SW480 (cell line): ENCODE measurements at places on chromosomes 11 and 22.

DNA sequence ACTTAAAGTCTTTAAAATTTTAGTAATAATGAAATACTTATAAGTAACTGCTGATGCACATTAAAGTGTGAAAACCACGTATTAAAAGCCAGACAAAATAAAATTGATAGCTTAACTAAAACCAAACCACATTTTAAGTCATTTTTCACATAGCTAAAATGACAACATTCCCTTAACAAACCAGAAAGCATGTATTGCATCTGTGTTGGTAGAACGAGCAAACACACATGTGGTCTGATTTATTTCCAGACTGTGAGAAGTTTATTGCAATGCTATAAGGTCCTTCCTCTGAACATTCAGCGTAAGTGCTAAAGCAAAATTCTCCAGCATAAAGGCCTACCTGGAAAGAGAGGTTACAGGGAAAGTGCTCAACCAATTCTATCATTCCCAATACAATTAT, 57.8 kb downstream of the ARHGAP20 start:
- no peak for DNase-seq

- no peak for DNase-seq
Observed at GRCh38 chr11:60854140-60854846, 1.5 kb downstream of the PTGDR2 start.

DNA sequence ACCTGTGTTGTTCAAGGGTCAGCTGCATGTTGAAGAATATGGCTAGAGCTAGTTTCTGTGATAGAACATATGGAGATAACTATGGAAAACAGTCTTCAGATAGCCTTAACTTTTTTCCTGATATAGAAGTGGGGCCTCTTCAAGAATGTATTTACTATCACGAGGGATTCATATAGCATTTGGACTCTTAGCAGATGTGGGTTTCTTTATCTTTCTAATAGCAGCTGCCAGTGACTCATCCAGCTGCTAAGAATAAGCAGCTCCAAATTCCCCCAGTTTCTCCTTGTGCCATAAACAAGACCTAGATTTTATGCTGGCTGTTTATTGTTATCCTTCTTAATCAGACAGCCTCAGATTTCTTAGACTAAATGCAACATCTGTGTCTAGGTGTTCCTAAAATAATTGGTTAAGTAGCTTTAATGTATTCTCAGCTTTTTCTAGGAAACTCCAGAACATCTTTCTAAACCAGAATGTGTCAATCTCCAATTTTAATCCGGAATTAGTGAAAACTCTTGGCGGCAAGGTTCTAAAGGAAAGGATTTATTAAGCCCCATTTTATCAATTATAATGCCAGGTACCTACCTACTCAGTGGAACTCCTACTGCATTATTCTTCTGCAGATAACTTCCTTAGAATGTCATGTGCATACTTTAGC, 119.8 kb downstream of the CSTPP1 start:
- DNase-seq = no peak

DNA sequence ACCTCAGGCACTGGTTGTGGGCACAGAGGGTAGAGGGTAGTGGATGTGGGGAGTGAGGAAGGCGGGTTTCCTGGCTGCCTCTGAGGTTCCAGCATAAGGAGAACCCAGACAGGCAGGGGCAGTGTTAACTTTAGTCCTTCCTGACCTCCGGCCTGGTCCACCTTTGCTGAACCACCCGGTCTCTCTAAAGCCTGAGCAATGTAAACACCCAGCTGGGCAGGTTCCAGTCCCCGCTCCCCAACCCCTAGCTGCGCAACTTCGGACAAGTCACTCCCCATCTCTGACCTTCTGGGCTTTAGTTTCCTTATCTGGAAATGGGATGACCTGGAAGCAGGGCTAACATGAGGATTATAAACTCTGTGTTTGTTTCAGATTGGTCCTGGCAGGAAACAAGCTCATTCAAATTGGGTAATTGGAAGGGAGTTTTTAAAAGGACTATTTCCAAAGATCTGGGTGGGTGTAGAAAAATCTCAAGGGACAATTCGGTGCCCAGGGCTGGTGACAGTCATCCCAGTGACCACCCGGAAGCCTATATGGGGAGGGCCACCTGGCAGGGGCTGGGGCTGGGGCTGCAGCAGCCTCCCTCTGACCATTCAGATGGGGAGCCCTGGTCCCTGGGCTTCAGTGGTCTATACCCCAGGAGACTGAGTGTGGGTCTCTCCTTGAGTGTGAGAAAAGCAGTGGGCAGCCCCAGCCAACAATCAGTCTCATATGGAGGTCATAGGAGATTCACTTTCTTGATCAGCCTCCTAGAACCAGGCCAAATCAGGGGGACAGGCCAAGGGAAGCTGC, 108.3 kb upstream of the SYT13 start:
- DNase-seq = no peak

DNA sequence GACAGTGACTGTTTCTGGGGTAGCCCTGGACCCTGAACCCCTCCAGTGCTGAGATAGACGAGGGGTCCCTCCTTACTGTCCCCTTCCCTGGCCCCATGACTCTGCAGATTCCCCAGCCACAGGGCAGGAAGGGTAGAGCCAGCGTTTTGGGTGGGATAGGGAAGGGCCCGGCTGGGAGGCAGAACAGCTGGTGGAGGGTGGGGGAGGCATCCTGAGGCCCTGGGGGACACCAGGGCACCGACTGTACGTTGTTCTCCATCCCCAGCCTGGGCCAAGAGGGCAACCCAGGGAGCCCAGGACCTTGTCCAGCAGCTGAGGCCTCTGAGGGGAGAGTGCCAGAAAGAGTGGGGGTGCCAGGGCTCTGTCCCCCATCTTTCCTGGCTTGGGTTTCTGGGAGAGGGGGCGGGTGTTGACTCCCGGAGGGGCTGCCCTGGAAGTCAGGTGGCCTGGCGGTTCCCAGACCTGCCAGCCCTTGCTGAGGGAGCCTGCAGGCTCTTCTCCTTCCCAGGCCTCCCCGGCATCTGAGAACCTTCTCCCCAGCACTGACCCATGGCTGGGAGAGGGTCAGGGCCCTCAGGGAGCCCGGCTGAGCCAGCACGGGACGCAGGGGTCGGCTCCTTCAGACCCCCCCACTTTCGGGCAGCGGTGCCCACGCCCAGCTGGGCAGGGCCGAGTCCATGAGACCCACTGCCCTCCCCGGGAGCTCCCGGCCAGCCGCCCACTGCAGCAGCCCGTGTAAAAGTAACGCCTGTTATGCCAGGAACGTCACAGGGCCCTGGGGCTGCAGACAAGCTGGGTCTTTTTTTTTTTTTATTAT, 30.3 kb downstream of the IGF2 start:
- no peak for DNase-seq

- peak; percentile 26 for DNase-seq
Observed at GRCh38 chr11:1202154-1202775, 20.6 kb upstream of the MUC5B start.

DNA sequence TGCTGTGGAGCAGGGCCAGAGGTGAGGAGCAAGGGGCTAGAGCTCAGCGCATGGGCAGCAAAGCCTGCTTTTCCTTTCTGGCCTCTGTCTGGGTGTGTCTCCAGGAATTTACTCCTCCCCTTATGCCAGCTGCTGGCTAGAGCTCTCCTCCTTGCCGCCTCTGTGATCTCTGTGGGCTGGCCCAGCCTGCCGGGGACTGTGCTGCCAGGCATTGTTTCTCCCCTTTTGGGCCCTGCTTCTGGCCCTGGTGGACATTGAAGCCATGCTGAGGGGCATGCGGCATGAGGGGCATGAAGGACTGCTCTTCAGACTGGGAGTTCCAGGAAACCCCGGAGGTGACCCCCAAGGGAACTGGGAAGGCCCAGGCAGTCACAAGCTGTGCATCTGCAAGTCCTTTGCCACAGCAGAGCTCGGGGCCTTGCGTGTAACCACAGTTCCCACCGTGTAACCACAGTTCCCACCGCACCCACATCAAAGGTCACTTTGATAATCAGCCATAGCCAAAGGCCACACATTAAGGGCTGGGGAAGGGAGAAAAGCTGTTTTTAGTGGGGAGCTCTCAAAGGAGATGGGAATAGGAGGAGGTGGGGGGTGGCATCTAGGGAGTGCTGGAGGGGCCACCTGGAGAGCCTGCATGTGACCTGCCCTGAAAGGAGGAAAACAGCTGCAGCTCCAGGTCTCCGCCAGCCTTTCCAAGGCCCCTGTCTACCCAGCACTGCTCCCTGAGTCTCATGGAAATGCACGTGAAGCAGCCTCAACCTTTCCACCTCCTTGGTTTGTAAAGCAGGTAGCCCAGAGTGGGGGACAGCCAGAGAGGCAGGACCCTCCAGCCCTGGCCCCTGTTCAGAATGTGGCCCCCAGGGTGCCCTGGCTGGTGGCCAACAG, 62.3 kb downstream of the PPFIBP2 start:
- peak; percentile 96 for DNase-seq

DNA sequence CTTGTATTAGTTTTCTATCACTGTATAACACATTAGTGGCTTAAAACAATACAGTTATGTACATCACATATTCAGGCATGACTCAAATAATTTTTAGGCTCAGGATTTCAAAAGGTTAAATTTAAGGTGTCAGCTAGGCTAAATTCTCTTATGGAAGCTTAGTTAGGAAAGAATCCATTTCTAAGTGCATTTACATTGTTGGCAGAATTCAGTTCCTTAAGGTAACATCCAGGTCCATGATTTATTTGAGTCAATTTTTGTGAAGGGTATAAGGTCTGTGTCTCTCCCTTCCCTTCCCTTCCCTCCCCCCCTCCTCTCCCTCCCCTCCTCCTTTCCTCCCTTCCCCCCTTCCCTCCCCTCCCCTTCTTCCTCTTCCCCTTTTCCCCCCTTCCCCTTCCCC, 399.0 kb upstream of the CNTN5 start:
- no peak for DNase-seq

DNA sequence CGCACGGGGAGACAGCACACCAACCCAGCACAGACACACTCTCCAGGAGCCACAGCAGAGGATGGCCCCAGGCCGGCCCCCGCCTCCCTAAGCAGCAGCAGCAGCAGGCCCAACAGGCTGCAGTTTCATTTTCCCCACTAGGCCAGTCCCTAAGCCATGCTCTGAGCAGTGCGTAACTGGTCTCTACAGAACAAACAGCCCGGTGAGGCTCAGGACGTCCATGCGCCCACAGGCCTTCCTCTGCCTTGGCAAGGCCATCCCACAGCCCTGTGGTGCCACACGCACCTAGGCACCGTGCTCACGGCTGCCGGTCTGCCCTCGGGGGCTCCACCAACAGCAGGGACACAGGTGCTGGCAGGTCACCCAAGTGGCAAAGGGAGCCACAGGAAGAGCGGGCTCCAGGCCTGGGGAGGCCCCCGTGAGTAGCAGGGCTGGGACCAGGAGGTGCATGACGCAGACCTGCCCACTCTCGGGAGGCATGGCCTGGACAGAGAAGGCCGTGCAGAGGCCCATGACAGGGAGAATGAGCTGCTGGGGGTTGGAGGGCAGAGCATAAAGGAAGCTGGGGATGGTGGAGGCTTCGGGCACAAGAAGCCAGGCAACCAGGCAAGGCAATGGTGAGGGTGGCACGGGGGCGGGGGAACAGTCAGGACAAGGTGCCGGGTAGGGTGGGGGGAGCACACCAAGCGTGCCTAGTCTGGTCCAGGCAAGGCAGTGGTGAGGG, 1.4 kb upstream of the MOB2 start:
- no peak for DNase-seq

GRCh38 chr22:48800886-48801607, 1026.6 kb downstream of the BRD1 start:
- DNase-seq = no peak

GRCh38 chr11:10778217-10778970, 27.3 kb downstream of the CTR9 start:
- DNase-seq = no peak

DNA sequence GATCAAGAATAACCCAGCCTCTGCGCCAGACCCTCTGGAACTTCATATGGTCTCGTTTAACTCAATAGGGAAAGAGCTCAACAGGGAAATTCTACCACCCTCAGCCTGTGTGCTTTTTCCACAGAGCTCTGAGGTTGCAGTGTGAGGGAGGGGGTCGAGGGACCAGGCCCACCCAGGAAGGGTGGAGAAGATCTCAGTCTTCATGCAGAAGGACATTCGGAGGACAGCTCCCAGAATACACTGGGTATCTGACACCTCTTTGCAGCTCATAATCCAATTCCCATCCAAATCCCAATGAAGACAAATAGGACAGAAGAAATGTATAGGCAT, 56.6 kb downstream of the ST14 start:
- no peak for DNase-seq

DNA sequence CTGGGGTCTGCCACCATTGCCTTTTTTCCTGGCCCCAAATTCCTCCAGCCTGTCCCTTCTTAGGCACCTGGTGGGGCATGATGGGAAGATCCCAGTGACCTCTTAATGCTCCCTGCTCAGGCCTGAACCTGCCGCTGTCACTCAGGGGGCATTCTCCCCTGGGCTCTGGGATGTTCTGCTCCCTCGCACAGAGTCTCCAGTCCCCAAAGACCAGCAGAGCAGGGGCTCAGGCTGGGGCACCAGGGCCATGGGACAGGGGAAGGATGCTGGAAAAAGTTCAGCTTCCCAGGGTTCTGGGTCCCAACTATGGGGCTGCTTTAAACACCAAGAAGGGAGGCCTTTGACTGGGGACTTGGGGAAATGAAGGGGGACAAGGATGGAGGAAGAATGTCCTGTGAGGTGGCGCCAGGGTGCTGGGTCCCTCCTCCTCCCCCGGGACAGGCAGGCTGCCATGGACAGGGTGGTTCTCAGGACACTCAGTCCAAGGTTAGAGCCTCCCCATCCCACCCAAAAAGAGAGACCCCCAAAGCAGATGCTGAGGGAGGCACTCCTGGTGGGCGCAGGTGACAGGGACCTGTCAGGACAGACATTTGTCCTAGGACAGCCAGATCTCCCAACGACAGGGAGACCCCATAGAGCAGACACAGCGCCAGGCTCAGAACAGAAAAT, 30.8 kb downstream of the IGLL5 start:
- DNase-seq = no peak

DNA sequence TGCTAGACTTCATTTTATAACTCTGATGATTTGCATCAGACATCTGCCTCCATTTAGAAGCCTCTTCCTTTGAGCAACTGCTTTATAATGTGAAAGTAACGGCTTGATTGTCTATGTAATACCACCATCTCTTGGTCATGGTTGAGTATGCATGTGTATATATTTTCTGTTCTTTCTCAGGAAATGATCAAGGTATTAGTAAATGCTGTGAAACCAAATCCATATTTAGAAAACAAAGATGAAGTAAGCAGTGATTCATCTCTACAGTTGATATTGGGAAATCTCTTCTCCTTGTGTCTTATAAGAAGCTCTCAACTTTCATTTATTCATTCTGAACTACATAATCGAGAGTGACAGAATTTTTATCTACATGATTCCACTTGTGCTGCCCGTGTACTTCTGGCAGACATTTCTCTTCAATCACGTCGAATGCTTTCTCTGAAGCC, 104.6 kb upstream of the ANO3 start:
- peak; percentile 19 for DNase-seq

- DNase-seq = no peak
Observed at GRCh38 chr11:34575261-34575660, 45.6 kb upstream of the EHF start.
